ENCODE measurements at places on chromosomes 6 and 20.

GRCh38 chr6:129748901-129749748, 39.1 kb upstream of the ARHGAP18 start:
- DNase-seq: no peak

GRCh38 chr6:118509009-118509617, 39.0 kb upstream of the PLN start:
- DNase-seq: no peak

- no peak for DNase-seq
Measured at GRCh38 chr6:36986704-36987047, 680 bp upstream of the MTCH1 start.

DNA sequence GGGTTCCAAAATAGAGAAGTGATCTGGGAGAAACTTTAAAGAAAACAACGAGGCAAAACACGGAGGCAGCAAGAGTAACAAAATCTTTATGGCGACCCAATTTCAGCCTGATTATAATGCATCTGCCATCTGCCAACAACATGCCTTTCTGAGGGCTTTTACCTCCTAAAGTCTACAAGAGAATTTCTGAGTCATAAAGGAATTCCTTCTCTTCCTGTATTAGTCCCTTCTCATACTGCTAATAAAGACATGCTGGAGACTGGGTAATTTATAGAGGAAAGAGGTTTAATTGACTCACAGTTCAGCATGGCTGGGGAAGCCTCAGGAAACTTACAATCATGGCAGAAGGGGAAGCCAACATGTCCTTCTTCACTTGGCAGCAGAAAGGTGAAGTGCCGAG, 226.6 kb downstream of the HACE1 start:
- no peak for DNase-seq

- no peak for DNase-seq
Measured at GRCh38 chr6:50962213-50962759, 143.6 kb downstream of the TFAP2B start.

GRCh38 chr6:131909408-131910218, 41.6 kb downstream of the CCN2 start:
- DNase-seq: no peak

DNA sequence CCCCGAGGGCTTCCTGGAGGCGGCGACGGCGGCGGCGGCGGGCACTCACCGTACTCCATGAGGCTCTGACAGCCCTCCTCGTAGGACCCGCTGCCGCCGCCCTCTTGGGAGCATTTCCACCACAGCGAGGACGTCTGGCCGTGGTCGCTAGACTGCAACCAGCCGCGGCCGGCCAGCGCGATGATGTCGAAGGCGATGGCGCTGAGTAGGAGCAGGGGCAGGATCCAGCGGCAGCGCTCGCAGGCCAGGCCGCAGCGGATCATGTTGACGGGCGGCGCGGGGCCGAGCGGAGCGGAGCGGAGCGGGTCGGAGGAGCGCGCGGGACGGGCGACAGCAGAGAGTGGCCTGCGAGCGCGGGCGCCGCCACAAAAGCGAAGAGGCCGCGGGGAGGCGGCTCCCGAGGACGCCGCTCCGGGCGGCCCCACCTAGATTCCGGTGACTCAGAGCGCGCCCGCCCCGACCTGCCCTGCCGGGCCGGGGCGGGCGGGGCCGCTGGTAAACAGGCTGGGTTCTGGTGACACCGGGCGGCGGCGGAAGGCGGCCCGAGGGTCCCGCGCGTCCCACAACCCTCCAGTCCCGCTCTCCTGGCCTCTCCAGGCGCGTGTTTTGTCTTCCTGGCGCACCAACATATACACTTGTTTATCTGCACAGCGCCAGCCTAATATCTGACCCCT, at the start of gene PERP:
Gene PERP, minus strand, starts transcription at position 342 of the 674 bp plus-strand sequence. Its CDS starts 79 bp downstream, at position 263.
- no peak for DNase-seq

DNA sequence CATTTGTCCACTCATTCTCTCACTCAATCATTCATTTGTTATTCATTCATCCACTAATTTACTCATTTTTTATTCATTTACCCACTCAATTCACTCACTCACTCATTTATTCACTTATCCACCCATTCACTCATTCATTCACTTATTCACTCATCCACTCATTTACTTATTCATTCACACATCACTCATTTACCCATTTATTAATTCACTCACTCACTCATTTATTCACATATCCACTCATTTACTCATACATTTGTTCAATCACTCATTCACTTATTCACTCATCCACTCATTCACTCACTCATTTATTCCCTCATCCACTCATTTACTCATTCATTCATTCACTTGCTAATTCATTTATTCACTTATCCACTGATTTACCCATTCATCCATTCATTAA, 129.1 kb downstream of the TTLL2 start:
- no peak for DNase-seq

GRCh38 chr6:159125951-159126352, 43.2 kb upstream of the FNDC1 start:
- DNase-seq: peak; percentile 55

DNA sequence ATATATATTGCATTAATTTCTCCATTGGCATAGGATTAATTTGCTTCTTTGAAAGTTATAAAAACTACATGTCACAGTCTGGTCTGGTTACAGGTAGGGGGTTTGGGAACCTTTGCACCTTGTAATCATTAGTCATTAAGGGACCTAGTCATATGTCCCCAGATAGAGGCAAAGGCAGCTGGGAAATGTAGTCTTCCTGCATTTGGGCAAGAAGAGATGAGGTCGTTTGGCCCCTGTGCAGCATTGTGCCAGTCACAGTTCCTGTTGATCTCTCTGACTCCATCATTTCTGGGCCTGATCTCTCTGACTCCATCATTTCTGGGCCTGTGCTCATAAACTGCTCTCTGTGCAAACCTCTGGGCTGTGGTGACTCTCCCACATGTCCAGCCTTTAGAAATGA, 73.2 kb downstream of the BCKDHB start:
- DNase-seq: no peak

GRCh38 chr6:89411145-89412070, 665 bp downstream of the RRAGD start:
- DNase-seq: peak; percentile 20

DNA sequence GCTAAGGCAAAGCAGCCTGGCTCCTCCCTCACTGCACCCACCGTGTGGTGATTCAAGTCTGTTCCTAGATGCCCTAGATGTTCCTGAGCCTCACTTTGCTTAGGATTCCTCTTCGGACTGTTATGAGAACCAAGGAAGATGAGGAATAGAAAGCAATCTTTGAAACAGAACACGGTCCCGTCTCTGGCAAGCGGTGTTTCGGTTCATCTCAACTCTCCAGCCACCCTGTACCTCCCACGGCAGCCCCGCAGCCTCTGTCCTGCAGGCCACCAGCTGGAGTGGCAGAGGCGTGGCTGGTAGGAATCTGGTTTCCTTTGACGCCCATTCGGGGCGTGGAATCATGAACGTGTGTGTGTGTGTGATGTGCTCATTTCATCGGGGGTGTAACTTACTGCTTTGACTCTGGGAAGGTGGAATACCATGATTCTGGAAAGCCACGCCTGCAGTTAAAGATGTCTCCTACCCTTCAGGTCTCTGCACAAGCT, 21.3 kb downstream of the PDE10A start:
- no peak for DNase-seq

GRCh38 chr20:47859278-47859677, 74.0 kb upstream of the SULF2 start:
- DNase-seq: no peak

GRCh38 chr6:115524821-115525220, 535.9 kb downstream of the FRK start:
- no peak for DNase-seq

DNA sequence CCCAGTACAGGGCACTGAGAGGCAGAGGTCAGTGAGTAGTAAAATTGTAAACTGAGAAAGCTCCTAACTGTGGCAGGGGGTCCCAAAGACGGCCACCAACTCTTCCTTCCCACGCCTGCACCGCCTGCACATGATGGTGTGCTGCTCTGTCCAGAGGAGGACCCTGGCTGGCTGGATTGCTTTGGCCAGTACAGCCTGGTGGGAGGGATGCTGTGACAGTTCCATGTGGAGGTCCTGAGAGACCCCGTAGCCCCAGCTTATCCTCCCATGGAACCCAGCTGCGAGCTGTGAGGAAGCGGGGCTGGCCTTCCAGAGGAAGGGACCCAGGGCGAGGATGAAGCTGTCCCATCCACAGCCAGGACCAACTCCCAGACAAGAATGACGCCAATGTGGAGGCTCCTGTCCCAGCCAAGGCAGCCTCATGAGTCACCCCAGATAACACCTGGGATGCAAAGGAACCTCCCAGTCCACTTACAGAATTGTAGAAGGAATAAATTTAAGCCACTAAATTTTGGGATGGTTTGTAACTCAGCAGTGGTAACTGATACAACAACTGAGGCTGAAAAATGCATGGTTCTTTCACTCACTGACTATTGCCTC, 2.0 kb upstream of the ACSS1 start:
- DNase-seq: no peak

- no peak for DNase-seq
Measured at GRCh38 chr20:5133998-5134397, 7.2 kb downstream of the CDS2 start.

GRCh38 chr20:3194617-3195280, 9.7 kb downstream of the DDRGK1 start:
- DNase-seq: no peak

GRCh38 chr6:126172131-126172530, 167.8 kb upstream of the CENPW start:
- DNase-seq: no peak

GRCh38 chr20:63696306-63696627, 185 bp upstream of the TNFRSF6B start:
- DNase-seq: no peak

DNA sequence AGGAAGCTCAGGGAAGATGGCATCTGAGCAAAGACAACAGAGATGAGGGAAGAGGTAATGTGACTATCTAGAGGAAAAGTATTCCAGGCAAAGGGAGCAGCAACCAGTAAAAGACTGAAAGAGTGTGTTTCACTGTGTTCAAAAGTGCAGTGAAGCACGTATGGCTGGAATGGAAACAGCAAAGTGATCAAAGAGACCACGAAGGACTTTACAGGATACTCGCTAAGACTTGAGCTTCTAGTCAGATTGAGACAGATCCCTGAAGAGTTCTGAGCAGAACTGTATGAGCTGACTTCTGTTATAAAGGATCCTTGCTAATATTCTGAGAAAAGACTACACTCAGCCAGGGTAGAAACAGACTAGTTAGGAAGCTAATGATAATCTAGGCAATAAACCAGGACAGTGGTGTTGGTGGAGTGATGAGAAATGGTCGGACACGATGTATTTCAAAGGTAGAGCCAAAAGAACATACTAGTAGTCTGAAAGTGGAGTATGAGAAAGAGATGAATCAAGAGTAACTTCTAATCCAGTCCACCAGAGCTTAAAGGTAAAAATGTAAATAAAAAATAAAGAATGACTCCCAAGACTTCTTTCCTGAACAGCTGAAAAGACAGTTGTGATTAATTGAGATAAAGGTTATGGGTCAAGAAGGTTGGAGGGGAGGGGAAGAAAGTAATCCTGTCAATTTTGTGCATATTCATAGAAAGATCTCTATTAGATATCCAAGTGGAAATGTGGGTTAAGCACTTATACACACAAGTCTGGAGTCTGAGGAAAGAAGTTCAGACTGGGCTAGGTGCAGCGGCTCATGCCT, 14.2 kb downstream of the SEC63 start:
- no peak for DNase-seq

DNA sequence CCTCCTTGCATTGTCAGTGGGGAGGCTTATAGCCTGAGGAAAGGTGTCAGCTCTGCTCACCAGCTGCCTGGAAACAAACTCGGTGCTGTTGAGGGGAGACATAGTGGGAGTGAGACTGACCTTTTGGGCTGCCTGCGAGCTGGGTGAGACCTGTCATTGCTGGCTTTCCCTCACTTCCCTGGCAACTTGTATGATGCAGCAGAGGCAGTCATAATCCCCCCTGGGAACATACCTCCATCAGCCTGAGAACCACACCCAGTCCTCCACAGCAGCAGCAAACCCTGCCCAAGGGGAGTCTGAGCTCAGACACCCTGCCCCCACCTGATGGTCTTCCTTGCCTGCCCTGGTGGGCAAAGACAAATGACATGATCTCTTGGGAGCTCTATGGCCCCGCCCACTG, 521.2 kb upstream of the IMPG1 start:
- DNase-seq: no peak

DNA sequence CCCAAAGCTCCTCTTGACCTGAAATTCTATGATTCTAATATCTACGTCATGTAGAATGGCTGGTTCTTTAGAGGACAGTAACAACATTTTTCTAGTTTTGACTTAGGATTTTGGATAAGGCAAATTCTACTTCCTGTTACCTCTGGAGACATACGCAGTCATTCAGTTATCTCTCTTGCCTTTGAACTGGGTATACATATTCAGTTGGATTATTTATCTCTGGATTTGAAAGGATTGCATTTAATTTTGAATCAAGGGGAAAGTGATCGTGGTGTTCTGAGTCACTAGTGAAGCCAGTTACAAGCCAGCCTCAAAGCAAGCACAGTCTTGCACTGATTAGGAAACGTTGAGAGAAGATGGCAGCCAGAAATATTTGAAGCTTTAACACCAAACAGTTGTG, 35.3 kb upstream of the BCAS1 start:
- no peak for DNase-seq

GRCh38 chr6:130466748-130467061, 100.9 kb downstream of the TMEM200A start:
- DNase-seq: no peak

DNA sequence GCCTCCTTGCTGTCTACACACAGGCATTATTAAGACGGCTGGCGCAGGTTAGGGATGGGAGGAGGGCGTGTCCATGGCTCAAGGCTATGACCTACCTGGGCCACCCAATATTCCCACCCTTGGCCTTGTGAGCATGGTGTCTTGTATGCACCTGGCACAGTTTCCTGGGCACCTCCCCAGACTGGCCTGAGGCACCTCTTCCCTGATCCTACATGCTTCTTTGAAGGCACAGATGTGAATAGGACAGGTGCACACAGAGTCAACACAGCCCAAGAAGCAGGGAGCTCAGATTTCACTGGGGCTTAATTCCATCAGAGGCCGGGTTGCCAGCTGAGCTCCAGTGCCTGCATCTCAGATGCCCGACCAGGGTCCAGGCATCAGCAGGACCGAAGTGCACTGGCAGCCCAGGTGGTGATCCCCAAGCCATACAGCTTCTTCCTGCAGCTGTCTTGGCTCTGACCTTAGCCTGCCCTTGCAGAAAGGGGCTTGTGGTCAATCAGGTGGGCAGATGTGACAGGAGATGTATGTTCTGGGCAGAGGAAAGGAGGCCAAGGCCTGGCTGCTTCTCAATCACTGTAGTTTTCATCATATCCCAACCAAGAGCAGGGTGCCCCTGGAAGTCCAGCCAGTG, 287.7 kb downstream of the CLIC5 start:
- DNase-seq: no peak

DNA sequence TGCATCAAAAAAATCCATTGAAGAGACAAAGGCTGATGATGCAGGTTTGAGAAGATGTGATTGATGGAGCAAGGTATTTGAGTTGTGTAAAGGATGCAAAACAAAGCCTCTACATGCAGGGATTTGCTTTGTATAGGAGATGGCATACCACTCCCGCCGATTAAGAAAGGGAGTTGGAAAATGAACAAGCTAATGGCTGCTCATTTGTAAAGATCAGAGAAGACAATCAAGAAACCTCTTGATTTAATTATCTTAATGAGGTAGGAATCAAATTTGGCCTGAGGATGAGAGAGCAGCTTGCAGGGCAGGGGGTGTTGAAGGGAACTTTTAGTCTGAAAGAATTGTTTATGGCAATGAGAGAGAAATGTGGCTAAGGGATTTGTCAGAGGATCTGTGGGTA, 448.2 kb upstream of the ADGRB3 start:
- no peak for DNase-seq

All from hypothalamus (tissue), 51 donors.